Stimulated activated CD4-positive, alpha-beta T cell treated with anti-CD3 and anti-CD28 coated beads, Interleukin-4, amount 100 ng/mL, for 1 hour (primary cell): ENCODE measurements at places on chromosomes 6 and 20.

DNA sequence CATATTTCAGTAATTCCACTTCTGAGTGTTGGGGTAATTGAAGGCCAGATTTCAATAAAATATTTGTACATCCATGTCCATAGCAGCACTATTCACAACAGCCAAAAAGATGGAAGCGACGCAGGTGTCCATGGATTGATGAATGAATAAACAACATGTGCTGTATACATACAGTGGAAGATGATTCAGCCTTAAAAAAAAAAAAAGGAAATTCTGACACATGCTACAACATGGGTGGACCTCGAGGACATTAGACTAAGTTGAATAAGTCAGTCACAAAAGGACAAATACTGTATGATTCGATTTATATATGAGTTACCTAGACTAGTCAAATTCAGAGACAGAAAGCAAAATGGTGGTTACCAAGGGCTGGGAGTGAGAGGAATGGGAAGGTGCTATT, 57.2 kb downstream of the TRAM2 start:
- no peak for DNase-seq

DNA sequence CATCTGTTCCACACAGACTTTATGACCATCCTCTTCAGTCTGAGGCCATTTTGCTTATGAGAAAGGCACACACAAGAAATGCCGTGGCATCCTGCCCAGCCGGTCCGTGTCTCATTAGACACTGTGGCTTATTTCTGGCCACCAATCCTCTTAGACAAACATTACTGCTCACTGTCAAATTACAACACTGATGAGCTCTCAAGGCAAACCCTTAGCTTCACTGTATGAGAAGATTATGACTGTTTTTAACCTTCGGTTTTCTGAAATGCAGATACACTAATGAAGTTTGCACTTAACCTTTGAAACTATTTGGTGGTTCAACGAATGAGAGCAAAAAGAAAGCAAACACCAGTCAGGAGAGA, 50.5 kb upstream of the DST start:
- no peak for DNase-seq

DNA sequence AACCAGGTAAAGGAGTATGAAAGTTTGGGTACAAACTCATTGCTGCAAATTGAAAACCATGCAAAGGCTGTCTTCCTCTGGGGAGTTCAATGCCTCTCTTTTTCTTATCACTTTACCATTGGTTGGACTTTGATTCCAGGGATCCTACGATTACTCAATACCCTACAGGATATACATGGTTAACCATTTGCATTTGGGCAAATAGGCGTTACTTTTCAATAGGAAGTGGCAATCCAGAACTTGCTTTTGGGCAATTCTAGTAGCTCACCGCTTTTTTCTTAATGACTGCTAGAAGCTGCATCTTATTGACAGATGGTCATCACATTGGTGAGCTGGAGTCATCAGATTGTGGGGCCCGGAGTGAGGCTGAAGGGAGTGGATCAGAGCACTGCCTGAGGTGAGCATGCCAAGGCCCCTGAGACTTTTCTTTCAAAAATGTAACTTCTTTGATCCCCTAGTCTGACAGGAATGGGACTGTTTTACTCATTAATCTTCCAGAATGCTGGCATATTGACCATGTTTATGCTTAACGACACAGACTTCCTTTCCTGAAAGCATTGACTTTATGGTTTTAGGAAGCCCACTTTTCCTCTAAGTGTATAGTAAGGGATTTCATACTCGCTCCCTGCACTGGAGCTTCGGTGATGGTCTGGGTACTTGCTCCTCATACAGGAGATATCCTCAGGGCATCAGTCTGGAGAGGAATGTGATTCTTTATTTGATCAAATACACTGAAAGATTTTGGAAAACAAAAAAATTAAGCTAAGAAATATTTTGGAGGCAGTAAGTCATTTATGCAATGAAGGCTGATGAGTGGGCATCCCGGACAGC, at the start of gene CCR6:
Gene CCR6 (plus strand): TSS at position 270 of the 831 bp plus-strand sequence. CDS start 13,039 bp downstream, outside the sequence.
- DNase-seq, result no peak

- no peak for DNase-seq
Measured at GRCh38 chr6:163250116-163250515, 164.4 kb upstream of the QKI start.

DNA sequence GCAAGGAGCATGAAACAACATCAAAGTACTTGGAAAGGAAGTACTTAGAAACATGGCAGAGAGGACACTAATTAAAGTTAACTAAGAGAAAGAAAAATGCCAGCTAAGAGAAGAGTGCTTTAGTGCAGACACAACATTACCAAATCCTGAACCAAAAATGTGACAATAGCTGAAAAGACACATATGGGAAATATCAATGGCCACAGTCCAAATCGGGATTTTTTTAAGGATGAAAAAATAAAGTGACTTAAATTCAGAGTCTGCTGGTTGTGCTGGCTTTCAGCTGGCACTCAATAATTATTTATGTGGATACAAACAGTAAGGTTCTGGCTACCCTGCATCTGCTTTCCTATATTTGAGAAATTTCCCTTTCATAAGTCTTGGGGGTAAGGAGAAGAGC, 12.6 kb upstream of the DST start:
- no peak for DNase-seq

DNA sequence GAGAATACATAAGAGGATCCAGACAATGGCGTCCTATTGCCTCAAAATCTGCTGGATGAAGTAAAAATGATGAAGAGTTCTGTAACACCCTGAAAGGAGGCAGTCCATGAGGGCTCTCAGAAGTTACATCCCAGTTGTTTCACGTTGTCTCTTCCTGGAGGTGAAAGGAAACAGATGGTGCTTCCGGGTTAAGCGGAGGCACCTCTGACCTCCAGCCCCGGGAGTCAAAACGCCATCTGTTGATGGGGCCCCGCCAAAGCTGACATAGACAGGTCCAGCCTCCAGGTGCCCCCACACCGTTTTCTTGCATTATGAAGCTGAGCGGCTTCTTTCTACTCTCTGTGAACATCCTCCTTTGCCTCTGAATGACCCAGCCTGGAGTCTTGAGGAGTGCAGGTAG, 9.5 kb downstream of the SEMG2 start:
- no peak for DNase-seq

DNA sequence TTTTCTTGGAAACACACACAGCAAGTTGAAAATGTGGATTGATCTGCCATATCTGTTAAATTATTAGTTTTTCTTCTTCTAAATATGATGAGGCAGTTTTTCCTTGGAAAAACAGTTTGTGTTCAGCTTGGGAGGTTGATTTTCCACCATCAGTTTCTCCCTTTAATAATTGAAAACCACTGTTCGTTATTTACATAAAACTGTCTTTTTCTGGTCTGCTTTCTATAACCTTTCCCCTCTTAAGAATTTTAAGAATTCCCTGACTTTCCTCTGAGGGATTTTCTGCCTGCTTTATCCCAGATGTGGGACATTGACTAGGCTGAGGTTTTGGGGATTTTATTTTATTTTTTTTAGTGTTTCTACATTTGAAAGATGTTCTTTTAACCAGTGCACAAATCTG, 27.2 kb downstream of the DSE start:
- DNase-seq, result no peak

DNA sequence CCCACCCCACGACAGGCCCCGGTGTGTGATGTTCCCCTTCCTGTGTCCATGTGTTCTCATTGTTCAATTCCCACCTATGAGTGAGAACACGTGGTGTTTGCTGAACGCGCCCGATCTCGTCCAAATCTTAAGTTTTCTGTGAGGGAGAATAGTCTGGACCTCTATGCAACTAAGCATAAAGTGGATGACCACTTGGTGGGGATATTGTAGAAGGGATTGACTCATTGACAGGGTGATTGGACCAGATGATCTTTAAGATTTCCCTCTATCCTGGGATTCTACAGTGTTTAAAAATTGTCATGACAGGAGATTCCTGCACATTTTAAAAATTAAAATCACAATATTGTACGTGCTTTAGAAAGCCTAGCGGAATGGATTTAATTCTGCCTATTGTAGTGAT, 141.3 kb downstream of the TRMT11 start:
- DNase-seq, result no peak

DNA sequence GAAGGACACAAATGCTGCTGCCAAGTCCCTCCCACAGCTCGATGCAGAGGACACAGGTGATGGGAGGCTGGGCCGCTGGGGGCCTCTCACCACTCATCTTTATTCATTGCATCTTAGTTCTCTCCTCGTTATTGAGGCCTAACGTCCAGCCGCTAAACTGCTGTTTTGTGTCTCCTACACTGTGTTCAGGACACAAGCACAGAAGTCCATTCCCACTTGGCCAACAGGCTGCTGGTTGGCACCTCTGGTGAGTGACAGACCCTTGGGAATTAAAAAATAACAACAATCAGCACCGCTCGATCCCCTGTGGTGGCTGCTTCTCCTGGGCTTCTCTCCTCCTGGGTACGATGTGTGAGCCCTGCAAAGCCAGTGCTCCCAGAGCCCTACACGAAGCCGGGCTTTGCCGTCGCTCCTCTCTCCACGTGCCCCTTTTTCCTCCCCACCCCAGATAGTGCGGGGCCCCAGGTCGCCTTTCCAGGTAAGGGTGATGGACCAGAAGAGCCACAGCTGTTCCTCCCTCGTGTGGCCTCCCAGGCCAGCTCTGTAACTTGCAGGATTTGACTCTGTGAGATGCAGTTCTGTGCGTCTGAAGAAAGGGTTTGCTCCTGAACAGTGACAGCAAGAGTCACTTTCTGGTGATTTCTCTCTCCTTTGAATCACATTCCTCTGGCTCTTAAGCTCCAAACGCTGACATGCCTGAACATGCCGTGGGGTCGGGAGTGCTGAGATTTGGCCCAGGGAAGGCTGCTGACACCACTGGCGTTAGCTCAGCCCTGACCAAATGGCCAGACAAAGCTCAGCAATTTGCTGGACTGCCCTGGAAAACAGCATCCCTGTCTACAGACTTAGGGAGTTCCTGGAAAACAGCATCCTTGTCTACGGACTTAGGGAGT, 59.3 kb downstream of the DLL1 start:
- DNase-seq, result no peak

DNA sequence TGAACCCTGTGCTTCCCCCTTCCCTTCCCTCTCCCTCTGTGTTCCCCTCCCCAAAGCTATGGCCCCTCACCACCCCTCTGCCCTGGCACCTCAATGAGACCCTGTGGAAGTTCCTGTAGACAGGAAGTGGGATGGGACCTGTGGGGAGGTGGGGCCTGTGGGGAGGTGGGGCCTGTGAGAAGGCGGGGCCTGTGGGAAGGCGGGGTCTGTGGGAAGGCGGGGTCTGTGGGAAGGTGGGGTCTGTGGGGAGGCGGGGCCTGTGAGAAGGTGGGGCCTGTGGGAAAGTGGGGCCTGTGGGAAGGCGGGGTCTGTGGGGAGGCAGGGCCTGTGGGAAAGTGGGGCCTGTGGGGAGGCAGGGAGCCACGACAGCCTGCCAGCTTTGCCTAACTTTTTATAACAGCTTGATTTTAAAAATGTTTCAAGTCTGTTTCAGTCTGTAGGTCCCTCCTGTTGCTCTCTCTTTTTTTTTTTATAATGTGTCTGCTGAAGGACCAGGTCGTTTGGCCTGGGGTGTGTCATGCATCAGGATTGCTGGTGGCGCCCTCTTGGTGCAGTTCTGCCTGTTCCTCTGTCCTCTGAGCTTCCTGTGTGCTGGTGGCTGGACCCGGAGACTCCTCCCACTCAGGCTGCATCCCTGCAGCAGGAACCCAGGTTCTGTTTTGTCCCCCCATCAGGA, 70.5 kb upstream of the SLCO4A1 start:
- DNase-seq, result no peak

- no peak for DNase-seq
Measured at GRCh38 chr20:21259346-21259745, 43.8 kb upstream of the XRN2 start.

GRCh38 chr6:24228123-24228522, 102.1 kb downstream of the NRSN1 start:
- no peak for DNase-seq
